Muscle of back (tissue), 13 donors: ENCODE measurements at places on chromosomes 16 and 17. TPM values are rescaled to one million over a fixed set of nuclear protein-coding genes. Genes with fewer than 3 reads are reported as not detected.

Gene ZFP90
- 22.9 TPM for polyA plus RNA-seq

Gene DLX3
- 2.2 TPM for polyA plus RNA-seq

Gene TSPOAP1
- polyA plus RNA-seq, result 4.3 TPM

Gene RHBDF1
- polyA plus RNA-seq, result 39.9 TPM

Gene FGF11
- 3.6 TPM for polyA plus RNA-seq

Gene HSDL1
- 18.7 TPM for polyA plus RNA-seq

Gene ARHGAP44
- 4.0 TPM for polyA plus RNA-seq

DNA sequence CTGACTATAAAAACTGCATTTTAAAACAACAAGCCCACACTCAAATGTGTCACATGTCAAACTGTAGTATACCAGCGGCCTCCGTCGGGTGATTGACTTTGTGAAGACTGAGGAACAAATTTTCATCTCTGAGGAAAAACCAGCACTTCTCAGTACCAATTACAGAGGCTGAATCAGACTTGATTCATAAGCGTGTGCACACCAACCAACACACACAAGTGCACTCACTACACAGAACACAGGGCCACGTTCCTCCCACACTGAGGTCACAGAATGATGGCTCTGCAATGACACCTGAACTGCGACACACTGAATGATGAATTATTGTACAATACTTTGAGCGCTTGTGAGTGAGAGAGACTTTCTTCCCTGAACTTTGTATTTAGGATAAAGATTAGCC, 29.6 kb downstream of the XPO6 start:
- DNase-seq, result no peak

GRCh38 chr17:39599004-39599664, 8.6 kb downstream of the NEUROD2 start:
- no peak for DNase-seq

GRCh38 chr17:42547698-42548069, 5.0 kb upstream of the HSD17B1 start:
- no peak for DNase-seq

DNA sequence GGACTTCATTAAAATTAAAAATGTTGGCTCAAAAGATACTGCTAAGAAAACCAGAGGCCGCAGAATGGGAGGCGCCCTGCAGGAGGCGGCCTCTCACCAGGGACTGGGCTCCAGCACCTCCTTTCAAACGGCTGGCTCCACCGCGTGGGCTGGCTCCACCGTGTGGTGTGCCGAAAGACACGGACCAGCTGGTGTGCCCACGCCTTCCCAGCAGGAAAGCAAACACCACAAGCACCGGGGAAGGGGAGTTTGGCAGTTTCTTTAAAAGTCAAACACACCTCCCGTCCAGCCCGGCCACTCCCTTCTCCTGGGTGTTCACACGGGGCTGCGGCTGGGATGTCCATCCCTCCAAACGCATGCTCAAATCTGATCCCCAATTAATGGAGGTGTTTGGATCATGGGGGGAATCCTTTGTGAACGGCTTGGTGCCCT, 13.9 kb downstream of the HAGH start:
- DNase-seq, result peak; percentile 12

DNA sequence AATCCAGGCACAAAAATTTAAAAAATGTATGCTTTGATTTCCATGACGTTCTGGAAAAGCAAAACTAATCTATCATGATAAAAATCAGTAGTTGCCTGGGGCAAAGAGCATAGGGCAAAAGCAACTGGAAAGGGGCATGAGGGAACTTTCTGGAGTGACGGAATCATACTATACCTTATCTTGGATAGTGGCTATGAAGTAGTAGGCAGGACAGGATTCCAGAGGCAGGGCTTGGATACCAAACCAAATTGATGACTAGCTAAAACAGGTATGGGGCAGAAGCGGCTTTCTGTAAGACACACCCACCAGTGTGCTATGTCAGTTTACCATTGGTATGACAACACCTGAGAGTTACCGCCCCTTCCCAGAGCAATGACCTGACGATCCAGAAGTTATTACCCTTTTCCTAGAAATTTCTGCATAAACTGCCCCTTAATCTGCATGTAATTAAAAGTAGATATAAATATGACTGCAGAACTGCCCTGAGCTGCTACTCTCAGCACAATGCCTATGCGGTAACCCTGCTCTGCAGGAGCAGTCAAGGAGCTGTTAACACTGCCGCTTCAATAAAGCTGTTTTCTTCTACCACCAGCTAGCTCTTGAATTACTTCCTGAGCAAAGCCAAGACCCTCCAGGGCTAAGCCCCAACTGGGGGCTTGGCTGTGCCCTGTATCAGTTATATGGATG, 56.7 kb downstream of the CFDP1 start:
- no peak for DNase-seq

DNA sequence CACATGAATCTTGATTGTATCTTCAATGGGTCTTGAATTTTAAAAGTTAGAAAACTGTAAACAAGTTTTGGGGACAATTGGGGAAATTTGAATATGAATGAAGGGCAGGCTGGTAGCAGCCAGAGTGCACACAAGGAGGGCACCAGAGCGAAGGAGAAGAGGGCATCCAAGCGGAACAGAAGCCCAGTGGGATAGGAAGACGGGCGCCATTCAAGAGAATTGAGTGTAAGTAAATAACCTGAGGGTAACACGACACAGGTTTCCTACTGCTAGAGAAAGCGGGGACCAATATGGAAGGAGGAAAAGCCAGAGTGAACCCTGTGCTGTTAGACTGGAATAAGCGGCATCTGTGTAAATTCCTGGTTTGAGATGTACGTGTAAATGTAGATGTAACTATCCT, 115.1 kb upstream of the CCL2 start:
- DNase-seq, result no peak

DNA sequence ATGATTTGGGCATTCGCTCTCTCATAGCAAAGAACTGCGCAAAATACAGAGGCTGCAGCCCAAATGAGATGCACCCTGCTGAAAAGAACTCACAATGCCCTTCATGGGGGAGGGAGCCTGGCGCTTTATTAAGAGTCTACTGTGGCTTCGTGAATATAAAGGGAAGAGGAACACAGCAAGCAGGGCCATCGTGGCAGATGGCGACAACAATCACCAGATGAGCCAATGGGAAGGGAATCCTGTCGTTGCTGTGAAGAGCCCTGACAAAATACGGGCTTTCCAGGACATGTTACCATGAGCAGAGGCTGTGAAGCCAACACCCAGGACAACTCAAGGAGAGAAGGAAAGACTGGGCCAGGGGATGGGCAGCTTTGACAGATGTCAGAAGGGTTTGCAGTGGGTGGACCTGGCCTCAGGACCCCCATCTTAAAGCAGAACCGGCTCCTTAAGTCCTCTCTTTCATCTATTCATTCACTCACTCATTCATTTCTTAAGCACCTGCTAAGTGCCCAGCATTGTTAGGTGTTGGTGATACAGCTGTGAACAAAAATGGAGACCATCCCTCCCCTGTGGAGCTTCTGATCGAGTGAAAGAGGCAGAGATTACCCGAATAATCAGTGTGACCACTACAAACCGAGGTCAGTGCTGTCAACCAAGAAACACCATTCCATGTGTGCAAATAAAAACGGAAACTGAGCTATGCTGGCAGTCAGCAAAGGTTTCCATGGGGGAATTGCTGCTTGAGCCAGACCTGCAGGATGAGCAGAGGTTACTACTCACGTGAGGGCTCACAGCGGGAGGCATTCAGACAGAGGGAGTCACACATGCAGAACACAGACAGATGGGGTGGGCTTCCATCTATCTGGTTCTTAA, 125.8 kb downstream of the DYNLRB2 start:
- peak; percentile 25 for DNase-seq

GRCh38 chr17:14780097-14780651, 479.3 kb downstream of the HS3ST3B1 start:
- no peak for DNase-seq

GRCh38 chr16:56643080-56643778, 4.8 kb downstream of the MT1A start:
- no peak for DNase-seq

GRCh38 chr16:16093628-16094332, 129.5 kb downstream of the ABCC6 start:
- no peak for DNase-seq

DNA sequence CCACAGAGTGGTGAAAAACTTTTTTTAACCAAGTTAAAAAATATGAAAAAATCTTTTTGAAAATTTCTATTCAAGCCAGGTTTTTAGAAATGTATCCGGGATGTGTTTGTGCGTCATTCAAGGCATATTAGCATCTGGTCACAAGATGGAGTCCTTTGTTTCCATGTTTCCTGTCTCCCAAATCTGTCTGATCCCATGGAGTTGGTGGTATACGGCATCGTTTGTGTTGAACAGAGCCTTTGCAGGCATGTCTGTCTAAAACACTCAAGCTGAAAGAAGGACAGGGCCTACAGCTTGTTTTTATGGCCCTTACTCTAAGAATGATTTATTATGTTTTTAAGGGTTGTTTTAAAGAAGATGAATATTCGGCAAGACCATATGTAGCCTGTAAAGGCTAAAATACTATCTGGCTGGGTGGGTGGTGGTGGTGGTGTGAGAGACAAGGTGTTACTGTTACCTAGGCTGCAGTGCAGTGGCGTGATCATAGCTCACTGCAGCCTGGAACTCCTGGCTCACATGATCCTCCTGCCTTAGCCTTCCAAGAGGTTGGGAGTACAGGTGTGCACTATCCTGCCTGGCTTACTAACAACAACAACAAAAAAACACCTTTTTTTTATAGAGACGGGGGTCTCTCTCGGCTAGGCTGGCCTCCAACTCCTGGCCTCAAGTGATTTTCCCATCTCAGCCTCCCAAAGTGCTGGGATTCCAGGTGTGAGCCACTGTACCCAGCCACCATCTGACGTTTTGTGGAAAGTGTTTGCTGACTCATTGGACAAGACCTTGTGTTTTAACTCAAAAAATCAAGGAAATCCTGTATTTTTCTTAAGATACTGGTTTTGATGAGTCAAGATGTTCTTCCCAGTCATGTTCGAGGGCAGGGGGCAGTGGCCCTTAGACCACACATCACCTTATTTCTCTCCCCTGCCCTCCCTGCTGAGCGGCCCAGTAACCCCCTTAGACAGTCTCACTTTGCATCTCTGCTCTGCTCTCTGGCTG, 52.2 kb downstream of the NDE1 start:
- DNase-seq, result no peak

- no peak for DNase-seq
Observed at GRCh38 chr17:56739376-56739775, 94.3 kb downstream of the C17orf67 start.

GRCh38 chr16:57994778-57995177, 5.7 kb downstream of the ZNF319 start:
- no peak for DNase-seq

- no peak for DNase-seq
Observed at GRCh38 chr16:4825196-4825595, 21.9 kb downstream of the GLYR1 start.

- peak; percentile 2 for DNase-seq
Observed at GRCh38 chr17:12122075-12122474, 101.4 kb downstream of the MAP2K4 start.

- no peak for DNase-seq
Observed at GRCh38 chr16:86578611-86579267, 390 bp downstream of the FOXL1 start.

- DNase-seq, result no peak
Observed at GRCh38 chr16:82027629-82028064, 7.4 kb upstream of the HSD17B2 start.

GRCh38 chr16:12546918-12547607, 256.6 kb downstream of the CPPED1 start:
- DNase-seq, result no peak
